ENCODE measurements at places on chromosomes 7 and 10.

GRCh38 chr10:122733931-122734665 lies 34.5 kb upstream of the C10orf120 start:
- DNase-seq = no peak

DNA sequence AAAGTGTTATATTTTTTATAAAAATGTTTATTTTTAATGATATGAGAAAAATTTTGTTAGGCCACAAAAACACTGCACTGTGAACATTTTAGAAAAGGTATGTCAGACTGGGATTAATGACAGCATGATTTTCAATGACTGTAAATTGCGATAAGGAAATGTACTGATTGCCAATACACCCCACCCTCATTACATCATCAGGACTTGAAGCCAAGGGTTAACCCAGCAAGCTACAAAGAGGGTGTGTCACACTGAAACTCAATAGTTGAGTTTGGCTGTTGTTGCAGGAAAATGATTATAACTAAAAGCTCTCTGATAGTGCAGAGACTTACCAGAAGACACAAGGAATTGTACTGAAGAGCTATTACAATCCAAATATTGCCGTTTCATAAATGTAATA lies 64.8 kb upstream of the CAPZA2 start:
- DNase-seq = no peak

- DNase-seq = no peak
These were observed 116.7 kb downstream of the RGS10 start for GRCh38 chr10:119425881-119426170.

DNA sequence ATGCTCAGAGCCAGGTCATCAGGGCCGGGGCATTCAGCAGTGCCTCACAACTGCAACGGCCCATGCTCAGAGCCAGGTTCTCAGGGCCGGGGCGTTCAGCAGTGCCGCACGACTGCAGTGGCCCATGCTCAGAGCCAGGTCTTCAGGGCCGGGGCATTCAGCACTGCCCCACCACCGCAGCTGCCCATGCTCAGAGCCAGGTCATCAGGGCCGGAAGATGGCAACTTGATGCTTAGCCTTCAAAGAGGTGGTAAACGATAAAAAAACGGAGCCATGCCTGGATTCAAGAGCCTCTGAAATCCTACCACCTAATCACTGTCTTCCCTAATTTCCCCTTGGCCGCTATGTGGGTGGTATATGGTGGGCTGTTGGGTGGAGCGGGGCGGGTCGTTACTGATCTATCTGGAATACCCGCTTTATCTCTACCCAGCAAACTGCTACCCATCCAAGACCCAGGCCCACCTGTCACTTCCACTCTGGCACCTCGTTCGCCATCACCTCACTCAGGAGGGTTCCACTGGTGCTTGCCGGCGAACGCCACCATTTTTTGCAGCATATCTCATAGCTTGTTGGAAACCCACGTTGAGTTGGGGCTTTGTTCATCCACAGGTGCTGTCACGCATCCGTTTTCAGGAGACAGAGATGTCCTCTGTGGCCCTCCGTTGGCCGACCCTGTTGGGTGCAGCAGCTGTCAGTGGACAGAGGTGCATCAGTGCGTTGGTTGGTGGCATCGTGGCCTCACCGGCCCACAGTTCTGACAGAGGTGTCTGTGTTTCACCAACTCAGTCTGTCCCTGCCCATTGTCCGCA lies 221.1 kb downstream of the EBF3 start:
- DNase-seq = no peak

DNA sequence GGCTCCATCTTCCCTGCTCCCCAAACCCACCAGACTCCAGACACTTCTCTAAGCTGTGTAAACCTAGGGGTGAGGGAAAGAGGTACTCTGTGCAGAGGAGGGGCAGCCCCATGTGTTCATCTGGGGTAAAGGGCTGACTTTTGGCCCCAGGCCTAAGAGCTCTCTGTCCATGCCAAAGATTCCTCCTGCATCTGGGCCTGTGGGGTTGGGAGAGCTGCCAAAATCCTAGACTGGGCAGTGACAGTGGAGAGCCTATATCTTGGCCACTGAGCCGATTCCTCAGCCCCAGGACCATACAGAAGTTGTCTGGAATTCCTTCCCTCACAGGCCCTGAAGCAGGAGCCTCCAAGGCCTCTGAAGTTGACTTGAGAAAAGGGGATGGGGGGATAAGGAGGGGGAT lies 25.3 kb upstream of the LEP start:
- no peak for DNase-seq

DNA sequence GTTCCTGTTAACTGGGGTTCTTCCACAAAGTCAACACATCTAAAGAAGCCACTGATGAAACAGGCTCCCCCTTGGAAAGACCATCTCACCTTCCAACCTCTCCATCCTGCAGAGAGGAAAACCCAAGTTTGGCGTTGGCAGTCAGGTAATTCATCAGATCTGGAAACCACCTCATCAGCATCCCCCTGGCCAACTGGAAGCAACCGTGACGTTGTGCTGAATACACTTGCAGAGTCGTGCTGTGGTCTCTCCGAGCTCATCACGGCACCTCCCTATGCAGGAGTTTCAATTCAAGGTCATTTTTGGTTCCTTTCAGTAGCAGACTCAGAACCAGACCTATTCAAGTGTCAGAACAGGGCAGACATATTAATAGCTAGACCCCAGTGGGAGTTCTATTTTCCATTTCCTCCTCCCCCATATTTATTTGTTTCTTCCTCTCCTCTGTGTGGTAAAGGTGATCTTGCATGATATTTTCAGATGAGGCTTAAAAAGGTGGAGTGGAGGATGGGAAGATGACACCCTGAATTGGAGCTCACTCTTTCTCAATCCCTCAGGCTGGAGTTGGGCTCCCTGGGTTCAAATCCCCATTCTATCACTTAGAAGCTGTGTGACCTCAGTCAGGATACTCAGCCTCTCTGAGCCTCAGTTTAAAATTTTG lies 149.1 kb upstream of the ADO start:
- DNase-seq = no peak

- DNase-seq = no peak
These were observed 120.9 kb upstream of the KAT6B start for GRCh38 chr10:74705358-74705980.

GRCh38 chr7:81803267-81803666 lies 33.4 kb upstream of the HGF start:
- no peak for DNase-seq

DNA sequence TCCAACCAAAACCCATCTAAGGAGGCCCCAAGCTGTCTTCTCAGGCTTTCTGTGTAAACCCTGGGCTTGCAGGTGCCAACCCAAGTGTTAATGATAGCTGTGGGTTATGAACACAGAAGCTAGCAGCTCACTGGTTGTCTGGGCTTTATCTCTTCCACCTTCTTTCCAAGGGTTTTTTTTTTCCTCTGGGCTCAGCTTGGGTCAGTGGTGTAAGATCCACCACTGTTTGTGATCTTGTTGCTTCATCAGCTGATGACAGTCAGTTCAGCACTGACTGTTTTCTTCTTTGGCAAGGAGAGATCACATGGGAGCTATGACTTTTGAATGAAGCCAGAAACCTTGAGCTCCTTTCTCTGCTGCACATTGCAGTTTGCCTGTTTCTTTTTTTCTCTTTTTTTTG lies 4.6 kb downstream of the GTPBP4 start:
- DNase-seq = no peak

GRCh38 chr10:1156921-1157614 lies 100.9 kb downstream of the WDR37 start:
- no peak for DNase-seq

- DNase-seq = no peak
These were observed 226.5 kb downstream of the RPS24 start for GRCh38 chr10:78260141-78260540.

DNA sequence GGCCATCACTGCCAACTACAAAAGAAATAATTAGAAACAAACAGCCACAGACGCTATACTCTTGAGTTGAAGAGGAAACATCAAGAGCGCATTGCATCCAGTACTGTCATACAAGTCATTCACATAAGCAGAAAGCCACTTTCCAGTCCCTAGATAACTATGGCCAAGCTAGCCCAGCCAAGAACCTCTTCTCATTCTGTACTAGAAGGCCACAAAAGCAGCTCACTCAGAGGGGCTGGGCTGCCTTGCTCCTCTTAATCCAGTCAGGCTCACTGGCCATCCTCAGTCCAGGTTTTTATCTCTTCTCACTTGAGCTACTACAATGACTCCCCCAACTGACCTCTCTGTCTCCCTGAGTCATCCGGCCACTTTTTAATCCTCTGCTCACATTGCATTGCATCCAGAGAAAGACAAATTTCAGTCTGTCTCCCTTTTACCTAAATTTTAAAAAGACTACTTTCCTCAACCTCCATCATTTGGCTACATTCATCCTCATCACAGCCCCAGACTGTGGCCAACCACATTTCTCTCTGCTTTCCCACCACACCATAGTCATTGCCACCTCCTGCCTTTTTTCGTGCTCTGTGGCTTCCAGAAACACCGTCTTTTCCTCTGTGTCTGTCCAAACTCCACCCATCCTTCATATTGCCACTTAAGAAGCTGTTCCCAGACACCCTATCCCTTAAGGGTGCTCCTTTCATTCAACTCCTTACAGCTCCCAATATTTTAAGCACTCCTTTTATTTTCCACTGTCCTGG lies 25.0 kb downstream of the PPP1R3C start:
- DNase-seq = no peak

DNA sequence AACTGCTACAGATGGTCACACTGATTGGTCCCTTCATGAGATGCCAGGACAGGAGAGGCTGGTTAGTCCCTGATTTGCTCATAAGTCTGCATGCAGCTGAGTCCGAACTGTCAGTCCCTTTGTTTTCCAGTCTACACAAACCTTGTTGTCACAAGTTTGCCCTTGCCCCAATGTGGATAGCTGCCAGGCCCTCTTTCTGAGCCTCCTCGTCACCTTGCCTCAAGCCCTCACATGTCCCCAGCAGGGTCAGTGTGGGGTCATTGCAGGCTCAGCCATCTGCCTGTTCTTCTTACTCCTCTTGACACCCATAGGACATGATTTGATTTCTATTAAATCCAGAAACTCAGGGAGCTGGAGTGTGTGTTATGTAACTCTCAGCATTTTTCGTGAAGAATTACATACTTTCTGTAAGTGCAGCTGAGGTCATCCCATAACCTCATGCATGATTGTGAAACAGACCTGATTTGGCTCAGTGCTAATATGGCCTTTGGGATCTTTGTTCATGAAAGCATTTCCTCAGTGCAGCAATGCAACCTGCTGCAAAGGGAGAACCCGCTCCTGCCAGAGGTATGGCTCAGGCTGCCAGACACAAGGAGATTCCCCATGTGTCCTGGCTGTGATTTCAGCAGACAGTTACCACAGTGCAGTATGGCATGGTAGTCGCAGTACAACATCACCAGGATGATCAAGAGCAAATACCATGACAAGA lies 70.0 kb upstream of the ZMIZ2 start:
- no peak for DNase-seq

- peak; percentile 44 for DNase-seq
These were observed 299.4 kb downstream of the SNX13 start for GRCh38 chr7:17640730-17641377.

DNA sequence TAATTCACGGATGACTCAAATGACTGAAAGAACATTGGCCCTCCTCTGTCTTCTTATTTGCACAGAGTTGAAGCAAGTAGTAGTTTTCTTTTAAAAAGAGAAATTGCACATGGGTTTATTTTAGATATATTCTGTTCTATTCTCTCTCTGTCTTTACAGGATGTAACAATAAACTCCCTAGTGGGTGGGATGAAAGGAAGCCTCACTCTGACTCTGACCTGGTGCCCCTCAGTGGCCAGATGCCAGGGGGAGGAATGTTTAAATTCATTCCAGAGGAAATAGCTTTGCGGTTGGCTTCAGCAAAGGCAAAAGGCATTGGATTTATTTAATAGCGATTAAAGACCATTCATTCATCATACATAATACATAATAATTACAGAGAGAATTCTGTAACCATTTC lies 156.4 kb upstream of the MTPN start:
- no peak for DNase-seq

DNA sequence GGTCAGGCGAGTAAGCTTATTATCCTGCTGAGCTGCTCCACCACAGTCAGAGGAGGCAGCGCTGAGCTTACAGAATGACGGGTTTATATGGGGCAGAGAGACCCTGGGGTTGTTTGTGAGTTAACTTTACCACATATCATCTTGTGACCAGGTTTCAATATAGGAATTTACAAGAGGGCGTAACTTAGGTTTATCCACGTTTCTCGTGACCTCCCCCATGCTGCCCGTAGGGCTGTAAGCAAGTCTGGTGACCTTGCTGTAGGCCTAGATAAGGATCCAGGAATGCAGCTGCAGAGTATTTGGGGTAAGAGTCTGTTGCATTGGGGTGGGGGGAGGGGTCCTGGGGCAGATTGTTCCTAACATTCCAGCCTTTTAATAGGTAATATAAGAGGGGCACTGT lies 24.6 kb downstream of the SCIN start:
- no peak for DNase-seq

DNA sequence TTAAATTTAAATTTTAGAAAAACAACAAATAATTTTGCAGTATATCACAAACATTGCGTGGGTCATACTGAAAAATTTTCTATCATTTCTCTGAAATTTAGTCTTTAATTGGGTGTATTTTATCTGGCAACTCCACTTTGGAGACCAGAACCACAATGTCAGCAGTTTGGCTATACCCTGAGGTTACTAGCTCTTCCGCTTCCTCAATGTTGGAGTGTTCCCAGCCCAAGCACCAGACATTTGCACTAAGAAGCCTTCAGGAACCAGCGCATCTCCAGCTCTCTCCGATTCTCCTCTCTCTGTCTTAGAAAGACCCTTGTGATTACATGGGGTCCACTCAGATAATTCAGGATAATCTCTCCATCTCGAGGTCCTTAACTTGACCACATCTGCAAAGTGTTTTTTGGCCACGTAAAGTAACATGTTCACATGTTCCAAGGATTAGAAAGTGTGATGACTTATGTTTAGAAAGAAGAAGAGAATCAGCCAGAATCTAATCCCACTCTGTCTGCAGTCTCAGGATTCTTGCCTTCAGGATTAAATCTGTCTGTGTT lies 43.1 kb upstream of the ADRB1 start:
- no peak for DNase-seq

DNA sequence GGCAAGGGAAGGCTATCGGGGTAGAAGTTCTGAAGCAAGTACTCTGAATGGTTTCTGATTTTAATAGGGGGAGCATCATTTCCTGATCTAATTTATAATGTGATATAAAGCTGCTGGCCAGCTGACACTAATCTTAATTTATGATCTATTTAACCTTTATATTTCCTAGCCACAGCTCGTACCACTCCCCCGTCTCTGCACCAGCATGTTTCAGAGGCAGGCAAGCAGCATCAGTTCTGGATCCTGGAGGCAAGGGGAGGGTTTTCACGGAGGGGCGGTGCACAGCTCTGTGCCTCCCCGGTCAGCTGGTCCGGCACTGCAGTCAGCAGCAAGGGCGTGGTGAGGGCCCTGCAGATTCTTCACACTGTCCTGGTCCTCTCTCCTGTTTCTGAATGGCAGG lies 30.0 kb downstream of the MGMT start:
- DNase-seq = no peak

DNA sequence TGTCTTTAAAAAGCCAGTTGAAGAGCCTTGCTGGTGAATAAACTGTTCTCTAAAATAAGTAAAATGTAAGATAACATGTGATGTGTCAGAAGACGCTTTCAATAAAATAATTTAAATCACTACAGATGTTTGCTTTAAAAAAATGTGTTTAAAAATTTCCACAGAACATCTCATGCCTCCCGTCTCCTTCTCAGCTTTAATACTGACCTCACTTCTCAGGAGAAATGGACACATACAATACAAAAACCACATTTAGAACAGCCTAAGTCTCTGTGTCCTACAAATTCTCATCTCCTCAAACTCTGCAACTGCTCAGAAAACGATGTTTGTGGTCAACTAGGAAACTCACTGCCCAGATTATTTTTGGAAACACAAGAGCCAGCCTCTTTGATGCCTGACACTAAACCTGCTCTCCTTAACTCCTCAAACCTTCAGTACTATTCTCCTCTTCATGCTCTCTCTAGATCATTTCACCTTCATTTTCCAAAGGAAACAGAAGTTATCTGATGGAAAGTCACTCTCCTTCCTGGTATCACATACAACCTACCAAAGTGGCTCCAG lies 120.3 kb downstream of the ZNF438 start:
- no peak for DNase-seq

All from activated CD4-positive, alpha-beta T cell treated with anti-CD3 and anti-CD28 coated beads, Interleukin-2, amount 50 U/mL, for 16 hours (primary cell).